ENCODE measurements at places on chromosomes 2 and 18. TPM values are rescaled to one million over a fixed set of nuclear protein-coding genes. Genes with fewer than 3 reads are reported as not detected.

The PPP1CB gene
- total RNA-seq: 160 TPM

The GAREM1 gene
- total RNA-seq: 3.3 TPM

The DCDC2C gene
- total RNA-seq: not detected

The SNTG2 gene
- total RNA-seq: not detected

The SLC9A4 gene
- total RNA-seq: not detected

The C2orf81 gene
- total RNA-seq: 1.4 TPM

The GPATCH11 gene
- total RNA-seq: 3.7 TPM

The LIPG gene
- total RNA-seq: 0.17 TPM

The POTEJ gene
- not detected for total RNA-seq

The HAAO gene
- total RNA-seq: 12.2 TPM

The PIEZO2 gene
- 1.3 TPM for total RNA-seq

The NDUFAF7 gene
- total RNA-seq: 15.9 TPM

The B4GALT6 gene
- 0.77 TPM for total RNA-seq

The UGT1A4 gene
- not detected for total RNA-seq

The TTR gene
- not detected for total RNA-seq
